Effector memory CD4-positive, alpha-beta T cell (primary cell): ENCODE measurements at places on chromosomes 1 and 21.

DNA sequence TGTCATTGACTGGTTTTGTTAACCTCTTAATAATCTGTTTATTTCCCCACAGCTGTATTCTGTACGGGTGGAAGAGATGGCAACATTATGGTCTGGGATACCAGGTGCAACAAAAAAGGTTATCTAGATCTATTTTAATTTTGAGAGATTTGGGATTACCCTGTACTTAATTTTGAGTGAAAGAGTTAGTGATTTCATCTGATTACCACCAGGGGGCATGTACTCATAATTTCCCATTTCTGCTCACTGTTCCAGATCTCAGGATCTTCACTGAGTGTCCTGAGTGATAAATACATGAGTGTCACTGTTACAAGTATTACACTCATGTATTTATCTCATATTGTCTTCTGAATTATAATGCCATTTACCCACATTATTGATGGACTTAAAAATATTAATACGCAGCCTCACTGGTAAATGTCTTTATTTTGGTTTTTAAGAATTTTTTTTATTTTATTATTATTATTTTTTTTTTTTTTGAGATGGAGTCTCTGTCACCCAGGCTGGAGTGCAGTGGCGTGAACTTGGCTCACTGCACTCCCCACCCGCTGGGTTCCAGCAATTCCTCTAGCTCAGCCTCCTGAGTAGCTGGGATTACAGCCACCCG is 27.4 kb downstream of the DTL start:
- no peak for DNase-seq

DNA sequence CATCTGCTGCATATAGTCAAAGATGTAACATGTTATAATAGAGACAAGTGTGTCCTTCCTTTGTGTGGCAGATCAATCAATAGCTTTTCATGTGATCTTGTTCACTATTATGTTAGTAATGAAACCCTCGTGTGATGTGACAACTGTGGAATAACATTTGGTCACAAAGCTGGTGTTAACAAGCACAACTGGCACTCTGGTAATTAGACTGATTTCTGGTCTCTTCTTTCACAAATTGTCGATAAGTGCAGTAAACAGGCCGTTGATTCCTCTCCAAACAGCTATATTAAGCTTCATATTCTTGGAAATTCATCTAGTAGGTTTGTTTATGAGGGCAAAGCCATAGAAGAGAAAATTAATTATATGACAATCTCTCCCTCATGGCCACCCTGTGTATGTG is 616.7 kb upstream of the PTBP2 start:
- DNase-seq = no peak

DNA sequence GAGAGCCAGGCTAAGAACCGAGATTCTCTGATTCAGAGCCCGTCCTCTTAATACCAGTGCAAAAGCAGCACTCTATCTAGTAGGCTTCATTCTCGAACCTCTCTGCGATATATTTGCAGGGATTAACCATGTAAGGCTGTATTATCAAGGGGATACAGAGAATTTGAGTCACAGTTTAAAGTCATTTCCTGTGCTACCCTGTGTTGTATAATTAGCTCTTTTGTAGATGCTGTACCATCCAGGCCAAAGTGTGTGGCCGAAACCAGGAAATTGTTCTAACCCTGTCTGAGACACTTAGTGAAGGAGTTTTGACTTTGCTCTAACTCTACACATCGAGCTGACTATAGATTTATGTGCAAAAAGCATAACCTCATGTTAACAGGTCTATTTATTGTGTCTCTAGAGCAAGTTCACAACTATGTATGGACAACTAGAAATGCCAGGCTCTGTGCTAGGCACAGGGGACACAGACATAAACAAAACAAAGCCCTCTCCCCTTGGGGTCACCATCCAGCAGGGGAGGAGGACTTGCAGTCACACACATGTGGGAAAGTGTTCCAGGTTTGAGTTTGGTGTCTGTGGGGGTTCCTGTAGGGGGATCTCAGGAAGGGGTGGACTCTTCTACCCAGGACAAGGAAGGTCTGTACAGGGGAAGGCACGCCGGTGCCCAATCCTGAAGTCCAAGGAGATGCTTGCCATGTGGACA is 182.2 kb downstream of the DHRS3 start:
- no peak for DNase-seq

DNA sequence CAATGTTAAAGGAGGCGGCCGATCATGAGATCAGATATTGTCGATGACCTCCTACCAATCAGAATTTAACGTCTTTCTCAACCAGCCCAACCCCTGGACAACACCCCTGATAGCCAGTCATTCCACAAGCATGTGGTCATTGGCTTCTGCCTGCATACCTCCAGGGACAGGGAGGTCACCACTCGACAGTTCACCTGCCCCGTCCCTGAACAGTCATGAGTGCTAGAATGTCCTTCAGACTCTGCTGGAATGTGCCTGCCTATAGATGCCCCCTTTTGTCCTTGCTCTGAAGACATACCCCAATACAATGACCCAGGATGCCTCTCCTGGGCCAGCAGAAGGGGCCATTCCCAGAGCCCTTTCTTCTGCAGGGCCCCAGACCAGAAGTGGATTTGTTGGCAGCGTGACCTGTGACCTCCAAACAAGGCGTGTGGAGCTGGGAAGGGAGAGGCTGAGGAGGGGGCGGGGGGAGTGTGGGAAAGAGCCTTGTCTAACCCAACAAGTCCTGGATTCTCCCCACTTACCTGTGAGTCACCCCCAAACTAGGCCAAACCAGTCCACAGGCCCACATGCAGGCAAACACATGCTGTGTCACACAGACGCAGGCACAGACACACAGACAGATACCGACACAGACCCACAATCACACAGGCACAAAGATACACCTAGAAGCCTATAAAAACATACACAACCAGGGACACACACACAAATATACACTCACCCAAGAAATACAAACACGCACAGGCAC is 2.2 kb downstream of the CRYBG2 start:
- DNase-seq = no peak

DNA sequence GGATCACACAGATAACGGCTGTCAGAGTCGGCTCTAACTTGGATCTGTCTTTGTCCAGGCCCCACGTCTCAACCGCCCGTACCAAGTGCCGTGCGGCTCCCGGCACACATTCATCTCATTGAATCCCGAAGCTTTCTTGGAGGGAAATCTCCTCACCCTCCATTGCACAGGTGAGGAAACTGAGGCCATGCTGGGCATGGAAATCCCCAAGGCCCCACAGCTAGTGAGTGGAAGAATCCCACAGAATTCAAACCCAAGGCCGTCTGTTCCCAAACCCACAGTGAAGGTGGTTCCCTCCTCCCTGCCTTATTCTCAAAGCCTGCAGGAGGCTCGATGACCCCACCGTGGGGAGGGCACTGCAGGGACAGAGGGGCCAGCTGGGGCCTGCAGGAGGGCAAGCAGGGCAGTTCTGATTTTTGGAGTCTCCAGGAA is 437.9 kb downstream of the MATN1 start:
- no peak for DNase-seq

GRCh38 chr1:23869051-23869450 is 961 bp upstream of the FUCA1 start:
- DNase-seq = no peak

DNA sequence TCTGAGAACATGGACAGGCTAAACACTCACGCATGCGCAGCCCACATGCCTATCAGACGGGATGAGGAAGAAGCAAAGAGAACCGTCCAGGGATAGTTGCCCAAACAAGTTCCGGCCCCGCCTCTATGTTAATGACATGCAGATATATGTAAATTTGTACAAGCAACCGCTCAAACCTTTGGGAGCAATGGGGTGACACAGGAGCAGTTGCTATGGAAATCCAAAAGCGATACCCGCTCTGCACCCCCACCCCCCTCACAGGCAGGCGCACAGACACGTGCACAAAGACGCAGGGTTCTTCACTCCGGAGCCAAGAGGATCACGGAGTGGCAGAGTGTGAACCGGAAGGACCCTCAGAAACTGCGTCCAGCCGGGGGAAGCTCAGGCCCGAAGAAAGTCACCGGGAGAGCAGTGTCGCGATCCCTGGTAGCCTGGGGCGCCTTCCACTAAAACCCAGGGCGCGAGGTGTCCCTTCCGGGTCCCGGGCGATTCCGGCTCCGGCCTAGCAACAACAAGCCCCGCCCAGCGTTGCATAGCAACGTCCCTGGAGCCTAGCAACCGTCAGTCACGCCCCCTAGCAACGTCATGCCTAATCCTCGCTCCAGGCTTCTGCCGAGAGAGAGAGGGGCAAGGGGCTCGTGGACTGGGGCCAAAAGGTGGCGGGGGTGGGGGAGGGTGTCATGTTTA is 24.1 kb upstream of the ADGRB2 start:
- DNase-seq = peak; percentile 83

GRCh38 chr1:36565576-36566501 is 83.1 kb upstream of the CSF3R start:
- DNase-seq = no peak

- no peak for DNase-seq
Measured at GRCh38 chr1:220918285-220918951, 39.2 kb downstream of the HLX start.

DNA sequence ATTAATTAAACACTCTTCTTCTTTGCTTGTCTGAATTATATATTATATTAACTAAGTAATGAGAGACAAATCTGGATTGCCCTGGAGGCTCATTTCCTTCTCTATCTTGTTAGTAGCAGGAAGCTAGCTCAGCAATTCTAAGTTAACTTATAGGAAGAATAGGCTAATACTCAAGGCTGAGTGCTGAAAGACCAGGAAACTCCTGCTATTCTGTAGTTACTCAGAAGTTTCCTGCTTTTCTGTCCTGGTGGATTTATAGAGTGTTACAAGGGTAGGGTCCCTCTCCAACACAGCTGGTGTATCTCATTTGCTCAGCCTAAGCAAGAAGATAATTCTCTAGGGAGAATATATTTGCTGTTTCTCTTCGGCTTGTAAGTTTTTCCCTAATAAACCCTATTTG is 29.2 kb downstream of the HSPA13 start:
- no peak for DNase-seq

- no peak for DNase-seq
Measured at GRCh38 chr1:18639368-18640055, 8.9 kb downstream of the PAX7 start.

DNA sequence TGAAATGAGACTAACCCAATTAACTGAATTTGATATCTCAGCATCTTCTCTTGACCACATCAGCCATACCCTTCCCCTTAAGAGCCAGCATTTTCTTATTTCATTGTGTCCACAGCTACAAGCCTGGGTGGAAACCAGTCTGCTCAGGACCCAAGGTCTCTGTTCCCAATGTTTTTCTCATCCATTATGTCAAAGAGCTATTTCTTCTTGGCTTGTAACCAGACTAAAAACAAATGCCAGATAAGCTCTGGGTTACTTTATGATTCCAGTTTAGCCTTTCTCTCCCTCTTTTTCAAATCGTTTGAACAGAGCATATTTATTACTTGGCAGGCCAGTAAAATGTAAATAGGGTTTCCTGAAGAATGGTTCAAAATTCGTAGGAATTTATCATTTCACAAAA is 109.3 kb upstream of the SPATA6 start:
- DNase-seq = no peak

DNA sequence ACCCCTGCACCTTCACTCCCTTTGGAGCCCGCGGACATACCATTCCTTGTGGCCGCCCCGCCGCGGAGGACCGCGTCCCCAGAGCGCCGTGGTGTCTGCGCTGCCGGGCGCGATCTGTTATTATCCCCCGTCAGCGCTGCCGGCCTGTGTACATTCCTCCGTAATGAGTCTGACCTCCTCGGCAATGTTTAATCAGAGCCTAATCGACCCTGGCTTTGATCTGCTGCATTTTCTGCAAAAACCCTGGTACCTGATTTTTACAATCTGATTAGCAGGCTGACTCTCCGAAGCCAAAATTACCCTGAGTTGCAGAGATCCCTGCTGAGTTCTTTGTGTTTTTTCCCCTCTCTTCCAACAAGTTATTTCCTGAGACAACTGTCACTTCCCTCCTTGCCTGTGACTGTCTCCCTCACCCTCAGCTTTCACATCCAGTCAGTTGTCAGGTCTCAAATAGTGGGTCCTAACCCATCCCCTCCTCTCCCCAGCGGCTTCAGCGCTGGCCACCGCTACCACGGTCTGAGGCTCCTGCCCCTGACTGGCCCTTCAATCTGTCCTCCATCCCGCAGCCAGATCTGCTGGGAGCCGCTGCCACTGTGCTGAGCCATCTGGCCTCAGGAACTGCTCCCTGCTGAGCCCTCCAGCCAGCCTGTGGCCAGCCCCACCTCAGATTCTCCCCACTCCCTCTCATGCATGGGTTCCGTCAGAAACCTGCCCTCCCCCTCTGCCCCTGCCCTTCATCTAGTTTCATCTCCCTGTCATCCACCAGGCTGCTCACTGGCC is 53.5 kb downstream of the GLIS1 start:
- no peak for DNase-seq

- no peak for DNase-seq
Measured at GRCh38 chr21:36926989-36927718, 39.3 kb downstream of the HLCS start.

DNA sequence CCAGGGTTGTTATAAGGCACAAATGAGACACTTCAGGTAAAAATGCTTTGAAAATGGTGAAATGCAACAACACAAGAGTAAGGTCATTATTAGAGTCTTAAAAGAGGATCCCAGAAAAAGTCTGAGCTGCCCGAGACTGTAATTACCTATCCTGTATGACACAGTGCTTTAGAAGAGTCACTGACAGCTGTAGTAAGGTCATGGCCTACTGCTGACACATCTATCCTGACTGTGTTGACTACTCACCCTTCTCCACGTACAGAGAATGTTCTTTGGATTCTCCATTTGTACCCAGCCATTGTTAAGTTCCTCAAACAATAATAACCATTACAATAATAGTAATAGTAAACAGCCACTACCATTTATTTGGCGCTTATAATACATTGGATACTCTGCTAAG is 104.4 kb downstream of the CACHD1 start:
- DNase-seq = no peak

DNA sequence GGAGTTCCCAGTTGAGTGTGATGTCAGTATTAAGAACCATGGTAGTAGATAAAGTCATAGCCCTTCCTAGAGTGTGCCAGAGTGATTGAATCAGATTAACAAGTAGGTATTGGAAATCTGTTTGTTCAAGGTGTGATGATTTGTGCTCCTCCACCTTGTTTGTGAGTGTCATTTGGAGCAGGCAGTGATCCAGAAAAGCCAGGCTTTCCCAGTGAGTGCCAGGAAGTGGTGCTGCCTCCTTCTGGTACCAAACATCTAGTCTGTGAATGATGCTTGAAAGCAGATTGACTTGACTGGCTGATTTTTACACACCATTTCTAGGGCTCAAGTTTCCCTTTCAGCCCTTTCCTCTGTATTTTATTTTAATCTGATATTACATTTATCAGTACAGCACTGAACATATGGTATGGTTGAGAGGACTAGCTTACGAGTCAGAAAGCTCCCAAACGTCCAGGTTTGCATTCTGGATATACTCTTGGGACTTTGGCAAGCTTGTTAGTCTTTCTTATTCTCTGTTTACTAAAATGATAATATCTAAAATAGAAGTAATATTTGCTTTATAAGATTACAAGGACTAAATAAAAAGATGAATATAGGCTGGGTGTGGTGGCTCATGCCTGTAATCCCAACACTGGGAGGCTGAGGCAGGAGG is 100.7 kb downstream of the PATJ start:
- DNase-seq = no peak

GRCh38 chr21:44304877-44305293 is 5.0 kb downstream of the PFKL start:
- DNase-seq = no peak

- no peak for DNase-seq
Measured at GRCh38 chr1:14737561-14738094, 139.1 kb downstream of the KAZN start.

GRCh38 chr1:228293816-228294500 is 86.1 kb downstream of the OBSCN start:
- DNase-seq = no peak
